ENCODE measurements at places on chromosomes 3 and 15. TPM values are rescaled to one million over a fixed set of nuclear protein-coding genes. Genes with fewer than 3 reads are reported as not detected.

The C3orf20 gene
- not detected for total RNA-seq

The PXYLP1 gene
- 13.1 TPM for total RNA-seq

The YEATS2 gene
- 25.2 TPM for total RNA-seq

The COLQ gene
- 0.85 TPM for total RNA-seq

The EOMES gene
- total RNA-seq = 0.20 TPM

The CTXND1 gene
- total RNA-seq = 0.12 TPM

The CACNA1D gene
- 9.6 TPM for total RNA-seq

The RETNLB gene
- 101 TPM for total RNA-seq

The ATP10A gene
- 1.0 TPM for total RNA-seq

The XYLB gene
- total RNA-seq = 17.4 TPM

The RLBP1 gene
- not detected for total RNA-seq

The NMNAT3 gene
- 4.5 TPM for total RNA-seq

The ANKRD34C gene
- not detected for total RNA-seq

The POLG gene
- 86.8 TPM for total RNA-seq

The LRRIQ4 gene
- not detected for total RNA-seq

The GRIP2 gene
- 0.53 TPM for total RNA-seq

The ZKSCAN7 gene
- 1.2 TPM for total RNA-seq

The RPL14 gene
- total RNA-seq = 1,906 TPM

The SOX14 gene
- not detected for total RNA-seq

The SPESP1 gene
- 5.9 TPM for total RNA-seq

The PPARG gene
- total RNA-seq = 169 TPM

The IQCF5 gene
- not detected for total RNA-seq

The NAA50 gene
- total RNA-seq = 107 TPM

The TP63 gene
- not detected for total RNA-seq

The TFRC gene
- 282 TPM for total RNA-seq

The IL20RB gene
- 0.74 TPM for total RNA-seq

Data from colonic mucosa (tissue), 4 donors.